ENCODE measurements at places on chromosomes 1 and 21. TPM values are rescaled to one million over a fixed set of nuclear protein-coding genes. Genes with fewer than 3 reads are reported as not detected.

DNA sequence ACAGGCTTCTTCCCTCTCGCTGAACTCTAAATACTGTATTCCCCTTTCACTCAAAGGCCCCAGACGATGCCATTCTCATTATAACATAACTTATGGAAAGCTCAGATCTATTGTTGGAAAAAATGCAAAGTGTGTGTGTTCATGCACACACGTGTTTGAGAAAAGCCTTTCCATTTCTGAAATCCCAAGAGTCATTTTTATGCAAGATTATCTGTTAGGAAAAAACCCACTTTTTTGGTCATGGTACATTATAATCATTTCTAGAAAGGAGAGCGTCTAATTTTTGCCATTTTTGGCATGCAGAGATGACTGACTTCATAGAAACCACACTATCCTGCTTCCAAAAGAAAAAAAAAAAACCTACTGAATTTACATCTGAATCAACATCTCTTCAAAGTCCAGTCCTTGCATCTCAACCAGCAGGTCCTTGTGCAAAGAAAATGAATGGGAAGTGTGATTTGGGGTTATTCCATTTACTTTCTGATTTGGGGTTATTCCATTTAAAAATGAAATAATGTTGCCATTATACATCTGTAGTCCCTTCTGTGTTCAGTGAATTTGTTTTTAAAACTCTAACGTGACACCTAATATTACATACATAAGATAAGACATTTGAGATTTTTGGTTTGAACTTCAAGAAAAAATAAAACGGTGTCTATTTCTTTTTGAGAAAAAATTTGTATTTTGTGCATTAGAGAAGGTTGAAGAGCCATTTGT lies 150.3 kb downstream of the DHRS3 start:
- peaks cover 51% of the 10 kb centered on the region for H3K4me1 ChIP-seq
- H3K27me3 ChIP-seq = no peaks in the 10 kb centered on the region
- H3K4me3 ChIP-seq = no peak overlapping the region
- DNase-seq = no peak
- peaks cover 23% of the 10 kb centered on the region for H3K36me3 ChIP-seq

DNA sequence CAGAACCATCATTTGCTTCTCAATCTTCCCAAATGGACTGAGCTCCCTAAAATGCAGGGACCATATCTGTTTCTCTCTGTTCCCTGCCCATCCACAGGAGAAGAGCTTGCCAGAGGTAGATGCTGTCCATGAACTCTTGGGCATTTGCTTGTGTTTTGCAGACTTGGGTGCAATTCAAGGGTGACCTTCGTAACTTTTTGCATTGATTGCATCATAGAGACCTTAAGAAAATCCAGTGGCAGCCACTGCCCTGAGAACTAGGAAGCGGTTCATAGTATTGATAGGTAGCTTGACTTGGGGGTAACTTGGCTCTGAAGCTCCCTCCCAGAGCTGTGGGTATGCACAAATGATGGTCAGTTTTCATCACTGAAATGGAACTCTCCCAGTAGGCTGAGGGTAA lies 34.3 kb upstream of the EDEM3 start:
- peak overlapping the region; percentile 13 for H3K27ac ChIP-seq
- H3K36me3 ChIP-seq = peaks cover 4% of the 10 kb centered on the region
- no peaks in the 10 kb centered on the region for H3K27me3 ChIP-seq
- no peak for DNase-seq

DNA sequence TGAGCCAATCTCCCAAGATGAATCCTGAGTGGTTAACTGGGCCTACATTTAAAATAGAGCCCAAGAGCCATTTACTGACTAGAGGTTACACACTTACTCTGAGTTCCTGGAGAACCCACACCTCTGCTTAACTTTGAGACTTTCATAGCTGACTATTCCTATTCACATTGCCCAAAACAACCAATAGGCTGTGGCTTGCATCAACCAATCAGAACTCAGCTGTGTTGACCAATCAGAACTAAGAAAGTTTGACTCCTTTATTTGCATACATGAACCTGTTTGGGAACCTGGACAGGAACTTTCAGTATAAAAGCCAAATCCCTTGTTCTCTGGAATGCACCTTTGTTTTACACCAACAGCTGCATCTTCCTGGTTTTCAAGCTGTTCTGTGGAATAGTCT lies 9.5 kb downstream of the ZSWIM5 start:
- no peaks in the 10 kb centered on the region for H3K36me3 ChIP-seq
- H3K27me3 ChIP-seq = no peaks in the 10 kb centered on the region
- no peak overlapping the region for H3K27ac ChIP-seq
- H3K4me3 ChIP-seq = no peak overlapping the region
- no peak for DNase-seq
- H3K4me1 ChIP-seq = no peaks in the 10 kb centered on the region

DNA sequence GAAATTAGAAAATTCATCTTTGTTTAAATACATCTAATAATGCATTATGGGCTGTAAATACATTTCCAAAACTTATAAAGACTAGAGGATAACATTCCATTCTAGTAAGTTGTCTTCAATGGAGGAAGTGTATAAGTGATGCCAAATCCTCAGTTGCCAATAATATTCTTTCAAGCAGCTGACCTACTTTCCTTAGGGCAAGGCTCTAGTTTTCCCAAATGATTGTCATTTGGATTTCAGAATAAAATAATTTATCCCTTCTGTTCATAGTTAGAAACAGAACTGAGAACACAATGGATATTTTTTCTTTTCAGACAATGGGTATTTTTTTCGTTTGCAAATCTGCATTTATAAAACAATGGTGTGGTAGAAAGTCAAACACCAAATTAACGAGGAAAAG lies 354.9 kb upstream of the ADAMTS5 start:
- H3K4me1 ChIP-seq = no peaks in the 10 kb centered on the region
- no peak for DNase-seq
- H3K36me3 ChIP-seq = no peaks in the 10 kb centered on the region
- H3K4me3 ChIP-seq = no peak overlapping the region

- H3K27ac ChIP-seq = no peak overlapping the region
- no peak for DNase-seq
- H3K27me3 ChIP-seq = no peaks in the 10 kb centered on the region
- no peaks in the 10 kb centered on the region for H3K4me1 ChIP-seq
- H3K36me3 ChIP-seq = peaks cover 7% of the 10 kb centered on the region
Observed at GRCh38 chr1:111419037-111419436, 8.5 kb downstream of the OVGP1 start.

DNA sequence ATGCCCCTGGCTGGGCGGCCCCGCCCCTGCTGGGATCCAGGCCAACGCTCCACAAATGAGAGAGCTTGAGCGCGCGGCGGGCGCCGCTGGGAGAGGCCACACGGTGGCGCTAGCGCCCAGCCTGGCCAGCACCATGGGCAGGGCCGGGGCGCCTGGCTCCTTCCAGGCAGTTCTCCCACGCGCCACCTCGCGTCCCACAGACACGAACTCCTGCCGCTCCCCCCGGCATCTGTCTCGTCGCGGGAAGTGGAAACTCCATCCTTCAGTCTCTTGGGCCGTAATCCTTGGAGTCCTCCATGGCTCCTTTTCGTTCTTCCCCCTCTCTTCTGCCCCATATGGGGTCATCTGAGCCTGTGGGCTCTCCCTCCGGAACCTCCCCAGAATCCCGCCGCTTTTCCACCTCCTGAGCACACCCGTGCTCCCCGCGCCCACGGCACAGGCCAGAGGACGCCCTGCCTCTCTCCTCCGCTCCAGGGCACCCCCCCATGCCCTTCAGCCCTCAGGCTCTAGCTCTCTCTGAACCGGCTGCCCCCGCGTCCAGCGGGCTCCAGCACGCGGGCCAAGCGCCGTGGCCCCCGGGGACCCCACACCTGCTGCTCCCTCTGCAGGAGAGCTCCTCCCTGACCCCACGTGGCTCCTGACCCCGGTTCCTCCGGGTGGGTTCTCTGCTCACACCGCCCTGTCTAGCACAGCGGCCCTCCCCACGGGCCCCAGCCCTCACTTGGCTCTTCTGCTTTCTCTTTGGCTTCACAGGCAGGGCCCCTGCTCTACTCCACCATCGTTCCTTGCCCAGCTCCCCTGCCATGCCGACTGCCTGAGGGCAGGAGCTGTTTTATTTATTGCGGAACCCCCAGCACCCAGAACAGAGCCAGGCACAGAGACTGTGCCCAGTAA lies 31.9 kb upstream of the EDN2 start:
- peaks cover 11% of the 10 kb centered on the region for H3K4me1 ChIP-seq
- peak overlapping the region; percentile 16 for H3K27ac ChIP-seq
- DNase-seq = peak; percentile 87
- H3K36me3 ChIP-seq = peaks cover 29% of the 10 kb centered on the region
- no peaks in the 10 kb centered on the region for H3K27me3 ChIP-seq

- H3K4me1 ChIP-seq = peaks cover 4% of the 10 kb centered on the region
- peaks cover 5% of the 10 kb centered on the region for H3K27me3 ChIP-seq
- no peak overlapping the region for H3K27ac ChIP-seq
- no peaks in the 10 kb centered on the region for H3K36me3 ChIP-seq
- no peak overlapping the region for H3K4me3 ChIP-seq
Observed at GRCh38 chr1:244820131-244820530, 15.3 kb upstream of the COX20 start.

DNA sequence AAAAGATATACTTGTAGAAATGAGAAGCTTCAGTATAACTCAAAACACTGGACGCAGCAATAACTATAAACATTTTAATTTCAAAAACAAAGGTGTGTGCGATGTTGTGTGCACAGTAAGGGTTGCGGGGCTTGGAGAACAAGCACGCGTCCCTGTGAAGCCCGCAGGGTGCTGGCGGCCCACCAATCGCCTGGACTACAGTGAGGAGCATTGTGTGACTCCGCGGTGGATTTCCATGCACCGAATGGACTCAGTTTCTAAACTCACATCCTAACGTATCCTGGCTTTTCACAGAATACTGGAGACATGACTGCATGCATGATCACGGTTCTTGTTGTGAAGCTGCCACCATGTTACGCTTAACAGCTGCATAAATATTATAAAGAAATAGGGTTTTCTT lies 33.0 kb downstream of the NTPCR start:
- no peaks in the 10 kb centered on the region for H3K27me3 ChIP-seq
- H3K4me3 ChIP-seq = no peak overlapping the region
- peaks cover 9% of the 10 kb centered on the region for H3K4me1 ChIP-seq
- H3K27ac ChIP-seq = no peak overlapping the region

GRCh38 chr1:56788588-56788987 lies 30.6 kb downstream of the FYB2 start:
- no peak for DNase-seq
- no peak overlapping the region for H3K27ac ChIP-seq
- H3K27me3 ChIP-seq = peaks cover 19% of the 10 kb centered on the region
- no peak overlapping the region for H3K4me3 ChIP-seq
- H3K4me1 ChIP-seq = no peaks in the 10 kb centered on the region

- H3K27me3 ChIP-seq = no peaks in the 10 kb centered on the region
- peak within 1 kb of the TSS; percentile 93 for H3K4me3 ChIP-seq
- DNase-seq = peak; percentile 97
- H3K36me3 ChIP-seq = peaks cover 49% of the 10 kb centered on the region
Observed at GRCh38 chr1:156816561-156817328, at the start of gene SH2D2A. TSS of gene SH2D2A (minus strand) at chr1:156816848. CDS start at chr1:156816708, 140 bp downstream.

- no peak overlapping the region for H3K4me3 ChIP-seq
- H3K36me3 ChIP-seq = no peaks in the 10 kb centered on the region
- H3K27me3 ChIP-seq = no peaks in the 10 kb centered on the region
- no peaks in the 10 kb centered on the region for H3K4me1 ChIP-seq
Observed at GRCh38 chr1:107683191-107683657, 281.8 kb downstream of the VAV3 start.

DNA sequence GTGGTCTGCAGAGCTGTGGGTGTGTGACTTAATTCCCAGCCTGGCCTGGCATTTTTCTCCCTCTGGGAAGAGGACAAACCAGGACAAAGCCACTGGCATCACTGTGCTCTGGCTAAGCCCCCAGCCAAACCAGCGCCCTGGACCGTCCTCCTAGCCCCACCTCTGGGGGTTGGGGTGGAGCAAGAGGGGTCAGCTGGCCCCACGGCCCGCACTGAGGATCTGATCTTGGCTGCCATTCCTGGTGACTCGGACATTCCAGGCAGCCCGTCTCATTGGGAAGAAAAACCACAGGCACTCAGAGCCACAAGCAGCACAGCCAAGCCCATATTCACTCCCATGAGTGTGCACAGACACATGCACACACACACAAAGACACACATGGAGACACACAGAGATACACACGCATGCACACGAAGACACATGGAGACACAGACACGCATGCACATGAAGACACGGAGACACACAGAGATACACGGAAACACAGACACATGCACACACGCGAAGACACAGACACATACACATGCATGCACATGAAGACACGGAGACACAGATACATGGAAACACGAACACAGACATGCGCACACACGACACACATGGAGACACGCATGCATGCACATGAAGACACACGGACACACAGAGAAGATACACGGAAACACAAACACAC lies 2.3 kb upstream of the MXRA8 start:
- H3K27ac ChIP-seq = no peak overlapping the region
- no peak overlapping the region for H3K4me3 ChIP-seq
- H3K27me3 ChIP-seq = peaks cover 7% of the 10 kb centered on the region
- no peaks in the 10 kb centered on the region for H3K36me3 ChIP-seq

DNA sequence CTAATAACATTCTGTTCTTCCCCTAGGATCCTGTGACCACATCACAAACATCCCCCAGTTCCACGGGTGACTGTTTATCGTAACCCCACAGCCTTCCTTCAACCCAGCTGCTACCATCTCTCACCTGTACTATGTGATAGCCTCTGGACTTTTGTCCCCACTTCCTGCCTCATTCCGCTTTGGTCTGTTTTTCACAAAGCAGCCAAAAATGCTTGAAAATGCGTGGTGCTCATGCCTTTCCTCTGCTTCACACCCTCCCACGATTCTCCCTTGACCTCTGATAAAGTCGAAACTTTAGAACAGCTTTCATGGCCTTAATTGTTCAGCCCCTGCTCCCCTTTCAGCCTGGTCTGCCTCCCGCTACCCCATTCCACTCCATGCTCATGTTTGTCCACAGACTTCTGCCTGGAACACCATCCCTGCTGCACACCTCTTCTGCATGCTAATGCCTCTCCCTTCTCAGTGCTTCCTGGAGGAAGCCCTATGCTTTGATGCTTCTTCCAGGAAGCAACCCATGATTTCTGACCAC lies 165.6 kb downstream of the PLPP3 start:
- peaks cover 2% of the 10 kb centered on the region for H3K27me3 ChIP-seq
- DNase-seq = no peak
- H3K4me1 ChIP-seq = no peaks in the 10 kb centered on the region
- H3K36me3 ChIP-seq = no peaks in the 10 kb centered on the region
- H3K4me3 ChIP-seq = no peak overlapping the region

Gene MYBPH
- not detected for total RNA-seq

Gene C1orf159
- 11.3 TPM for total RNA-seq

Gene PADI1
- not detected for total RNA-seq

Gene PRMT6
- total RNA-seq = 15.4 TPM

Gene NUP210L
- 0.05 TPM for total RNA-seq

Gene YBX1
- 1,224 TPM for total RNA-seq

Gene RO60
- 45.4 TPM for total RNA-seq

Gene IFI44L
- total RNA-seq = 55.5 TPM

Gene KDF1
- 0.39 TPM for total RNA-seq

Gene ZBTB18
- 5.0 TPM for total RNA-seq

Gene KLF17
- not detected for total RNA-seq

Gene ZBTB8A
- 0.30 TPM for total RNA-seq

Gene UBL4B
- total RNA-seq = not detected

Gene ZNF683
- not detected for total RNA-seq

Gene KRTAP21-2
- not detected for total RNA-seq

Gene CD48
- 180 TPM for total RNA-seq
